ENCODE measurements at places on chromosomes 3 and 15.

GRCh38 chr15:72201391-72201921, 3.9 kb upstream of the GRAMD2A start:
- DNase-seq: no peak

DNA sequence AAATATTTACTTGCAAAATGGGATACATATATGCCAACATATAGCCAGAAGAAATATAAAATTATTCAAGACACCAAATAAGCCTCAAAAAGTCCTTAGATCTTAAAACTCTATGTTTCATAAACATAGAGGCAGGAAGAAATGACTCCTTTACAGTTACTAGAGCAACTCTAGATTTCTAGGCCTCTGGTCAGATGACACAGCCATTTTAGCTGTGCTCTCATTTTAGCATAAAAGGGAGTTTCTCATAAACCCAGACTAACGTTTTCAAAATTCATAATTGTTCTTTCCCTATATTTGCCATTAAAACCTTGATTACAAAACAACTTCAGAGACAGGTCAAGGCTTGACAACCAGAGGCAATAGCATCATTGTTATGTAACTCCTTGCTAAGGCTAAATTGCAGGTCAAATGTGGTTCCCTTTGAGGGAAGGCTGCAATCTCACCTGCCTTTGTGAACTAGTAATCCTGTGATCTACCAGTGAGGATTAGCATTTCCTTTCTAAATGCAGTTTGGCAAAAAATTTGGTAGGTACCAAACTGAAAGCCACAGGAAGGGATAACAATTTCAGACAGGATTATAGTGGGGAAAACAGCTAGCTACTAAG, 8.2 kb downstream of the THOC7 start:
- DNase-seq: no peak

DNA sequence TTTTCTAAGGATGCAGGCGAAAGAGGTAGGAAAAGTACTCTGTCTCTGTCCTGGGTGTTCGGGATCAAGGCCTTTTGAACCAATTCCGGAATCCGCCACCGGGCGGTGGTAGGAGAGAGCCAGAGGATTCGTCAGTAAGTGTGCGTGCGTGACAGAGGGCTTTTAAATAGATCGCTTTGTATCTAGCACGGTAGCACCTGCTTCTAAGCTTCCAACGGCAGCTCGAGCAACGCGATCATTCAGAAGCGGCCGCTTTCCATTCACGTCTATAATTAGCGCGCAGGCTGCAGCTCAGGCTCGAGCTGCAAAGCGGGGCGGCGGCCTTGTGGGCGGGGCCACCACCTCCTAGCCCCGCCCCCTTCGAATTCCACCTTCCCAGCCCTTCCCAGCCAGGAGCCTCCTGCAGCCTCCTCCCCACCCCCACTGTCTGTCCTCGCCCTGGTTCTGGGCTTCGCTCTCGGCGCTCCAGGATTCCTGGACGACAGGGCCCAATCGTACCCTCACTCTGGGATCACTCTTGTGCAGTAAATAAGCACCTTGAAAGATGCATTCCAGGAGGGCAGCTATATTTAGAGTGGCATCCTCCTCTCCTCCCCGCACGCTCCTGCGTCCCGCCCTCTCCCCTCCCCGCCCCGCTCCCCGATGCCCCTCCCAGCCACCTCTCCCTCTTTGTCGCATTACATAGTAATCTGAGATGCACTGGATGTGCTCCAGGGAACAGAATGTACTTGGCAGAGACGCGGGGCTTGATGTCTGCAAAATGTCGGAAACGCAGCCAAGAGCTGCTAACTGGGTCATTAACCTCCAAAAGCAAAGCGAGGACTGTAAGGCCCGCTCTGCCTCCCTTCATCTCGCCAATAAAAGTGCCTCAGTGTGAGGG, 224.1 kb upstream of the TPRG1 start:
- DNase-seq: peak; percentile 99

GRCh38 chr3:87186608-87187159, 40.4 kb upstream of the CHMP2B start:
- DNase-seq: peak; percentile 7

GRCh38 chr15:88321271-88321670, 64.7 kb upstream of the NTRK3 start:
- no peak for DNase-seq

GRCh38 chr3:126578702-126579101, 20.0 kb upstream of the C3orf22 start:
- DNase-seq: no peak

DNA sequence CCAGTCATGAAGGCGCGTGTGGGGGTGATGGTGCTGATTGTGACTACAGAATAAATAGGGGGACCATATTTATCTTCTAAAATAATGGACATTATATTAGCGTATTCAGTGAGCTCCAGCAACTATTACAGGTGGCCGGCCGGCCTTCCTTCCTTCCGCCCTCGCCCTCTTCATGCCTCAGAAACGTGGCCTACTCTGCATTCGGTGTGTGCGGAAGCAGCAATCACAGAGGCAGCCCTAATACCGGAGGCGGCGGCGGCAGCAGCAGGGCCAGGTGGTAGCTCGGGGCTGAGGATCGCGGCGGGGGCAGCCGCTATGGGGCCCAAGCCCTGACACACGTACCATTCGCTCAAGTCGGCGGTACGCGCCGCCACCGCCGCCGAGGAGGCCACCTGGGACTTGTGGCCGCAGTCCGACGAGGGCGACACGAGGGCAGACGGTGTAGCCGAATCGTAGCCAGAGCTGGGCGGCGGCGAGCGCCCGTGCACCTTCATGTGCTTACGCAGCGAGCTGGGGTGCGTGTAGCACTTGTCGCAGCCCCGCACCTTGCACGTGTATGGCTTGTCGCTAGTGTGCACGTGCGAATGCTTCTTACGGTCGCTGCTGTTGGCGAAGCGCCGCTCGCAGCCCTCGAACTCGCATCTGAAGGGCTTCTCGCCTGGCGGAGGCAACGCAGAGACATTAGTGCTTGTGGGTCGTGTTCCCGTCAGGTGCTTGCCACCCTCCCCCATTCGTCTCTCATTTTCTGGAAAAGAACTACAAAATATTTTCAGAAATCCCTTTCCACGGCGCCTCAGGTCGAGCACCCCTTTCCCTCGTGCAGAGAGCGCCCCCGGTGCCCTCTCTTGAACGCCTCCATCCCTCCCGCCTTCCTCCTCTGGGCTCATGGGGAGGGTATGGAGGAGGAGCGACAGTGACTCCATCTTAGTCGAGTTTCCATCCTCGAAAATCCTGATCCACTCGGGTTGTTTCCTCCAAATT, 15.5 kb downstream of the ZIC4 start:
- no peak for DNase-seq

- peak; percentile 6 for DNase-seq
Observed at GRCh38 chr3:55879901-55880331, 392.8 kb upstream of the WNT5A start.

- no peak for DNase-seq
Observed at GRCh38 chr3:128908951-128909350, 29.5 kb downstream of the ACAD9 start.

GRCh38 chr3:120348065-120348990, 826 bp downstream of the LRRC58 start:
- DNase-seq: peak; percentile 8

DNA sequence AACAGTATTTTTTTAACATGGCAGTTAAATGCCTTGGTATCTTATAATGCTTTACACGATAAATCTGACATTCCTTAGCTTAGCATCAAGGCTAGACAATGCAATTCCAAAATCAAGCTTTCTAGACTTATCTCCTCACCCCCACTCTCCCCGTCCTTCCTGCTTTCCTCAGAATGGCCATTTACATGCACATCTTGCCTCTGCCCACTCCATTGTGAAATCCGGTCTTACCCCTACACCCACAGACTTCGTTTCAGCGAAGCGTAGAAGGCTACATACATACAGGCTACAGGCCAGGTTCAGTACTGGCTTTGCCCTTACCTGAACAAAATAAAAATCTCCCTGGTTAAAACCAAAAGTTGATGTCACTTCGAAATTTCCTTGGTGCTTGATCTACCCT, 58.6 kb upstream of the SLC12A8 start:
- DNase-seq: peak; percentile 33

DNA sequence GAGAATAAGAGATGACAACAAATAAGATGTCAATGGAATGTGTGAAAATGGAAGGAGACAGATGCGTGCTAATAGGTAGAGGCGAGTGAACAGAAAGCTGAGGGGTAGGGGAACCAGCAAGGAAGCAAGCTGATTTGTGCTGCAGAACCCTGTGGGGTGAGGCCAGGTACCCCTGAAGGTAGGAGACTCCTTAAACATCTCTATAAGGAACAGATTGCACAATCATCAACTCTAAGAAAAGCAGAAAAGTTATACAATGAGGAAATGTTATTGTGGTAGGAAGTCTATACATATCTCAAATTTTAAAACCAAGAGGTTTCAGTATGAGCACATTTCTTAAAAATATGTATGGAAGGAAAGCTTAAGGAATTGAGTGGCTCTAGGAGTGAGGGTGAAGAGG, 315.0 kb upstream of the TPM1 start:
- DNase-seq: no peak

GRCh38 chr15:95440712-95441111, 889.8 kb upstream of the NR2F2 start:
- DNase-seq: no peak

- no peak for DNase-seq
Observed at GRCh38 chr3:114058646-114059045, 2.1 kb downstream of the QTRT2 start.

DNA sequence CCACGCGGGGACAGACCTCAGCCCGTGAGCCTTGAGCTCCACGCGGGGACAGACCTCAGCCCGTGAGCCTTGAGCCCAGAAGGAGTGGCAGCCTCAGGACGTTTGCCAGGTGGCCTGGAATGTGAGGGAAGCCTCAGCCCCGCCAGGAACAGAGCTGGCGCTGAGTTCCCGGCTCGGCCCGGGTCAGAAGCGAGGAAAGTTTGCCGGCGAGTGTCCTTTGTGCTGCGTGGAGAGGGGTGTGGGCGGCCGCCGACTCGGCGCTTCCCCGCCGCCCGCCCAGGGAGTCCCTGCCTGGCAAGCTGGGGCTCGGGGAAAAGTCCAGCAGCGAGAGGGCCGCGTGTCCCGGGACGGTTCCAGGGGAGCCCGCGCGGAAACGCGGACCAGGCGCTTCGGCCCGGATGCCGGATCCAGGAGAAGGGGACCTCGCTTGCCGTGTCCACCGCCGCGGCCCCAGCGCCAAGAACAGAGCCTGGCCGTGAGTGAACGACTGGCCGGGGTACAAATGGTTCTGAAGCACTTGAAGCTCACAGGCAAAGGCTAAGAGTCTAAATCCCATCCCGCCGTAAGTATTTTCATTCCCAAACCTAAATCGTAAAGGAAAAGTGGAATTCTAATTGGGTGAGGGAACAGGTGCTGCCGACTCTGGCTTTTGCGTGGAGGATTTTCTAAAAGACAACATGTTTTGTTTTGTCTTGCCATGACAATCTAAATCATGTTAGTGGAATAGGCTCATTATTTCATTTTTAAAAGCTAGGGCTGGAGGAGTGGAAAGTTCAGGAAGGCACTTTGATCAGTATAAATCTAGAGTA, 1.7 kb downstream of the LRRN1 start:
- no peak for DNase-seq

GRCh38 chr15:27481768-27482167, 510.8 kb downstream of the GABRG3 start:
- DNase-seq: no peak

DNA sequence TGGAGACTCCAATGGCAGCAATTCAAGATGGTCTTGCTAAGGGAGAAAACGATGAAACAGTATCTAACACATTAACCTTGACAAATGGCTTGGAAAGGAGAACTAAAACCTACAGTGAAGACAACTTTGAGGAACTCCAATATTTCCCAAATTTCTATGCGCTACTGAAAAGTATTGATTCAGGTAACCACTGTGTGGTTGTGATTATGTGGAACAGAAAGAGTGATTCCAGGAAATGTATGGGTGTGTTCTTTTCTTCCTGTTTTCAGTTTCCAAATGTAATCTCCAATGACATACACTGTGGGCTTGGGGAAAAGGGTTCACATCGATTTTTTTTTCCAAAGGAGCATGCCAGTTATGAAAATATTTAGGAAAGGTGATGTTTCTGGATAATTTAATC, 10.9 kb downstream of the SCG3 start:
- DNase-seq: no peak

DNA sequence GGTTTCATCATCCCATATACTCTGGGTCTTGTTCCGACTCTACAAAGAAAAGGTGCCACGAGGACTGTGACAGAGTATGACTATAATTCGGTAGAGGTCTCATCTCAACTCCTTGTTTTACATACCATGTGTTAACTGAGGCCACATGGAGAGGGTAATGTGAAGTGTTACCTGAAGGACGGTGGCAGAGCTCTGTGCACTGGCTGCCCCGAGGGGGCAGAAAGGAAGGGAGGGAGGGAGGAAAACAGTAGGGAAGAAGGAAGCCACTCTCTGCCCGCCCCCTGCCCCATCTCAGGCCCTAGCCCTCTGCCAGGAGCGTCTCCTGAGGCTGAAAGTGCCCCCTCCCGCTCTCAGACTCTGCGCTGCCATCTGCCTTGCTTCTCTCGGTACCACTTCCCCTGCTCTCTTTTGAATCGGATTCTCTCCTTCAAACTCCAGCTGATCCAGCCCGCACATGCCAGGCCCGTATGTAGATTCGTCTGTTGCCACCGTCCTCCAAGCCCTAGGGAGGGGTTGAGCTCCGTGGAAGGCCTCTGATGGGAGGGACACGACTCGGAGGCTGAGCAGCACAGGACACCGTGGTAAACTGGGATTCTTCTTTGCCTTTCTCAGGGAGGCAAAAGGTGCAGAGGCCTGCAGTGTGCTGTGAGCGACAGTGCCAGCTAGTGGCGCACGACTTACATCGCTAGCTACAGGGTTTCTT, 70.5 kb upstream of the ATP10A start:
- peak; percentile 15 for DNase-seq

GRCh38 chr15:100192097-100193080, 149.4 kb downstream of the ADAMTS17 start:
- no peak for DNase-seq

DNA sequence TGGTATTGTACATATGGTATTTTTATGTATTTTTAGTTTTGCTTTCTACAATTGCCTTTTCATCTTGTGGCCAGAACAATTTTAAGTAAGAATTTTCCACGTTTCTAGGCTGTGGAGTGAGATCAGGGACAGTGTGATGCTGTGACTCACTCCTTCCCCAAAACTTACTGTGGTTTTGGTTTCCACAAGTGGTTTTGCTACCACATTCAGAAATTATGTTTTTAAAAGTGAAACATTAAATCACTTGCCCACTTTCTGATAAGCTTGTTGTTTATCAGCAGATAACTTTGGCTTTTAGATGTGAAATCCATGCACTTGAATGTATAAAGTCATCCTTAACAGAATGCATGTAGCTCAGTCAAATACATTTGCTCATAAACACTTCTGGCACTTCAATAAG, 192.2 kb upstream of the THRB start:
- DNase-seq: peak; percentile 95

- DNase-seq: no peak
Observed at GRCh38 chr3:48544141-48544540, 12.5 kb downstream of the PFKFB4 start.

Measured in amniotic epithelial cell (primary cell).